ENCODE measurements at places on chromosomes 3 and 15. TPM values are rescaled to one million over a fixed set of nuclear protein-coding genes. Genes with fewer than 3 reads are reported as not detected.

Gene WDR72
- polyA plus RNA-seq = not detected

Gene TEX9
- 0.55 TPM for polyA plus RNA-seq

Gene TICRR
- polyA plus RNA-seq = not detected

Gene CCDC191
- 23.8 TPM for polyA plus RNA-seq

Gene CFAP20DC
- 0.58 TPM for polyA plus RNA-seq

Gene VIPR1
- polyA plus RNA-seq = 0.69 TPM

Gene GNB4
- polyA plus RNA-seq = 12.9 TPM

Gene TGM5
- polyA plus RNA-seq = not detected

- no peak for DNase-seq
These were observed 50.0 kb downstream of the MEIS2 start for GRCh38 chr15:37050345-37050744.

GRCh38 chr3:149612456-149612855, 45.4 kb downstream of the WWTR1 start:
- DNase-seq = no peak

- DNase-seq = peak; percentile 79
These were observed 90.6 kb upstream of the PROK2 start for GRCh38 chr3:71875461-71875947.

GRCh38 chr3:1902416-1902815, 196.2 kb upstream of the CNTN4 start:
- DNase-seq = no peak

GRCh38 chr15:61367953-61368352, 138.9 kb upstream of the RORA start:
- DNase-seq = no peak

GRCh38 chr15:29873947-29874411, 51.7 kb upstream of the TJP1 start:
- DNase-seq = no peak

GRCh38 chr3:33645060-33645647, 72.9 kb downstream of the CLASP2 start:
- no peak for DNase-seq

DNA sequence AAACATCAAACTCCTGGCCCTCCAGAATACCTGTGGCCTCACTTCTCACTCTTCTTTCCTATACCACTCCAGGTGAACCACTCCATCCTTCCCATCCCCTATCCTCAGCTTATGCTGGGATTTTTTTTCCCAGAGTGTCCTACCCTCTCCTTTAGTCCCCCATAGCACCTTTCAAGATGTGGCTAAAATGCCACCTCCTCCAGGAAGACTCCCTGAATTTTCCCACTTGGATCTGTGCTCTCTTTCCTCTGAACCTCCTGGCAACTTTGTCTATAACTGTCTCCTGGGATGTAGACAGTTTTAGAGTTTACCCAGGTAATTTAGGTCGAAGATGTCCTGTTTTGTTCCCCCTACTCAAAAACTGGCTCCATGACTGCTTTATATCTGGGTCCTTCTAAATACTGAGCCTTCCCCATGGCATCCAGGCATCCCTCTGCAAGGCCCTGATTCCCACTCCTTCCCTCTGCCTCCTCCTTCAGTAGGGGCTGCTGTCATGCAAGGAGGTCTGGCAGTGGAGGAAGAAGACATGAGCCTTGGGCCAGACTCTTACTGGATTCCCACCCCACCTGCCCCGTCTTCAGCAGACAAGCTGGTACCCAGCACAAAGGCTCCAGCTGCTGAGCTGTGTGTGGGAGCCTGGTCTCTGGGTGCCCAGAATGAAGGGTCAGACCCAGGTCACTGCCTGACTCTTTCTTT, 161.5 kb downstream of the SMAD6 start:
- no peak for DNase-seq

DNA sequence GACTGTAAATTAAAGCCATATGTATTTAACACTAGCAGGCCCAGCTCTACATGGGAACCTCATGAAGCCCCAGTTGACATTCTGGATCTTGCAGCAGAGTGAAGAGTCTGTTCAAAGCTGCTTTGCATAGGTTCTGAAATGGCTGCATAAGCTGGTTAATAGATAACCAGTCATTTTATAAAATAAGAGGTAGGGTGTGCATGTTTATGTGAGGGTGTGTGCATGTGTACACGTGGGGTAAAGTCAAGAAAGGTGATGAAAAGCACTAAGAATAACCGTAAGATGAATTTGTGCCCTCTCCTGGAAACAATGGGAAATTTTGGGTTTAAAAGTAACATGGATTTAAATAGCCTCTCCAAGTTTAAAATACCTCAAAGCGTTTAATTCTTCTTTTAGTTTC, 33.0 kb downstream of the PAQR9 start:
- no peak for DNase-seq

- DNase-seq = no peak
These were observed 1.4 kb upstream of the NSMCE3 start for GRCh38 chr15:29270976-29271375.

DNA sequence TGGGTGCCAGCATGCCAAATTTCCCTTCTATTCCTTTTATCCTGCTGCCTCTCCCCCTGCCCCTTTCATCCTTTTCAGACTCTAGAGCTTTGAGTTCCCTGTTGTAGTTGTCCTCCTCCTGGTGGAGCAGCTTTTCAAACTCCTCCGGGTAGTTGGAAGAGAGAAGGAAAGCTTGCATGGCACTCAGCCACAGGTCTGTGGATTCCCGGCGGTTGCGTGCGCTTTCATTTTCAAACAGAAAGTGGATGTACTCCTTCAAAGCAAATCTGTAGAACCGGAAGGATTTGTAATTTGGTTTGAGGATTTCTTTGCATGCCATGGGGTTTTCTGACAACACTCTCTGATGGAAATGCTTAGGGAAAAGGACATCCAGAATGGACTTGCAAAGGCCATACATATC, 68.1 kb upstream of the DCLK3 start:
- DNase-seq = no peak

DNA sequence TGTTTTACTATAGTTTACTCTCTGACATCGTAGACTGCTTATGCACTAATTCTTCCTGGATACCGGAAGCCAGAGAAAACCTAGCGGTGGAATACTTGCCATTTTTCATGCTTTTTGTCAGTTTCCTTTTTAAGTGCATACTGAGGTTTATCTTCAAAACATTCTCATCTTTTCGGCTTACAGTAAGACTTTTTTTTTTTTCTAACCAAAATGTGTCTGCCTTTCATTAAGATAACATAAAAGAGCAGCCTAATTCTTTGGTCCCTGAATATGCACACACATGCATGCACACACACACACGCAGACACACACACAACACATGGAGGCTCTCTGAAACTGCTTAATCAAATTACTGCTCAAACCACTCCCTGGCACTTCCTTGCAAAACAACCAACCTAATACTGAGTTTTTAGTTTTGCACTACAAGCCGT, 1.3 kb downstream of the ZNF445 start:
- no peak for DNase-seq

DNA sequence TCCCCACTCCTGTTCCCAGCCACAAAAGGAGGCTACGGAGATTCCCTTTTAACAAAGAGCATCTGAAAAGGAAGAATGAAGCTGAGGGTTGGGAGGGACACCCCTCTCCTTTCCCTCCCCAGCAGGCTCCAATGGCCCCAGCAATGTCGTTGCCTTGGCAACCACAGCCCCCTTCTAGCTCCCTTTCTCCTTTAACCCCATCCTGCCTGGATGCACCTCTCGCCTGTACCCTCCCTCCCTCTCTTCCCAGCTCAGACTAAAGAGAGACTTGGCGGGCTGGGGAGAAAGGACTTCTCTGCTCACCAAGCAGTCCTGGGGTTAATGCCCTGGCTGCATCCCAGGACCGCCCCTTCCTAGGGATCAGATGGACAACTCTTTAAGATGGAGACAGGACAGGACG, 7.1 kb upstream of the RPL29 start:
- DNase-seq = no peak

DNA sequence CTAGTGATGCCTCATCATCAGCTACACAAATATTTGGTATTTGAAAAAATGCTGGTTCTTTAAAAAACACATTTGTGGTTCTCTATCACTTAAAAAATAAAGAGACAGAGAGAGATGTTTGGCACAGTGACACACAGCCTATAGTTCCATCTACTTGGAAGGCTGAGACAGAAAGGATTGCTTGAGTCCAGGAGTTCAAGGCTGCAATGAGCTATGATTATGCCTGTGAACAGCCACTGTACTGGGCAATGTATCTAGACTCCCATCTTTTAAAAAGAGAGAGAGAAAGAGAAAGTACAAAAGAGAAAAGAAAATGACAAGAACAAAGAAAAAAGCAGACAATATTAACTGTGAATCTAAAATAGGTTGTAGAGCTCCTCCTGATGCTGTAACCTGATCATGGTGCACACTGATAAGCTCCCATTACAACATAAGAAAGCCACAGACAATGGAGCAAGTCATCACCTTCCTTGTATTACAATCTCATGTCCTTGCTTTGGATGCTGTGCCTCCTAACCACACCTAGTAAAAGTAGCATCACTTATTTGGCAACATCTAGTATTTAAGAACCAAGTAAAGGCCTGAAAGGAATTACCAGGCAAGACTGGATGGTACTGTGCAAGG, 31.7 kb upstream of the MAP4 start:
- no peak for DNase-seq

GRCh38 chr3:153621953-153622352, 459.9 kb downstream of the RAP2B start:
- no peak for DNase-seq

- DNase-seq = no peak
These were observed 75.4 kb upstream of the ARL6 start for GRCh38 chr3:97689111-97689510.

DNA sequence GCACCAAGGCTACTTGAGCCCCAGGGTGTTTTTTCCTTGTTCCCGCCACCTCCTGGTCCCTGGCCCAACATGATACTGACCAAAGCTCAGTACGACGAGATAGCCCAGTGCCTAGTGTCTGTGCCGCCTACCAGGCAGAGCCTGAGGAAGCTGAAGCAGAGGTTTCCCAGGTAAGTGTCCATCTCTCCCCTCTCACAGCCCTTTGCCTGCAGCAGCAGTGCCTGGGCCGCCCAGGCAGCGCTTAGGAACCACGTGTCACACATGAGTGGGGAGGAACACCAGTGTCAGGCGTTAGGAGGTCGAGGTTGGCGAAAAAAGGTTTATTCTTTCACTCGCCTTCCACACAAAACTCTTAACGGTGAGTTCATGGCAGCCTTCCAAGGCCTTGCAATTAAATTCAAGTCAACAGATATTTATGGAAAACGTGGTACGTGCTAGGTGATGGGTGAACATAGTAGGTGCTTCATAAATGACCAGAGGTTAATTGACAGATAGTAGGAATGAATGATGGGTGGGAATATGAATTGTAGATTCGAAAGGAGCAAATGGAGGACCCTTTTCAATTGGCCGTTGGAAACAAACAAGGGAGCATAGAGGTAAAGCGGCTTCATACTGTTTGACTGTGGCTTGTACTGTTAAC, 486 bp downstream of the CDIN1 start:
- no peak for DNase-seq

DNA sequence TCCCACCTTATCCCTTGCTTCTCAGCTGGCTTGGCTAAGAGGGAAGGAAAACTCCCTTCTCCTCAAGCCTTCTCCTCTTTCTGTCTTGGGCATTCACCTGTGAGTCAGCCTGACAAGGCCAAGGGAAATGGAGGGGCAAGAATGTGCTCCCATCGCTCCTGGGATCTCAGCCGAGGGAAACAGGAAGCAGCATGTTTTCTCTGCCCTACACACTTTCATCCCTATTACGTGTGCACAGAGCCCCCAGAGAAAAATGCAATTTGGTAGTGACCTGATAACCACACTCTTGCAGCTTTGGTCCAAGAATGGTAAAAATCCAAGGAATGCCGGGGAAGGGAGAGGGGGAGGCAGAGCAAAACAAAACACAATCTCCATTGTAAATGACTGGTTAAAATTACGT, 32.9 kb upstream of the MTMR10 start:
- no peak for DNase-seq

- no peak for DNase-seq
These were observed 56.5 kb downstream of the SEMA3G start for GRCh38 chr3:52388348-52388821.

DNA sequence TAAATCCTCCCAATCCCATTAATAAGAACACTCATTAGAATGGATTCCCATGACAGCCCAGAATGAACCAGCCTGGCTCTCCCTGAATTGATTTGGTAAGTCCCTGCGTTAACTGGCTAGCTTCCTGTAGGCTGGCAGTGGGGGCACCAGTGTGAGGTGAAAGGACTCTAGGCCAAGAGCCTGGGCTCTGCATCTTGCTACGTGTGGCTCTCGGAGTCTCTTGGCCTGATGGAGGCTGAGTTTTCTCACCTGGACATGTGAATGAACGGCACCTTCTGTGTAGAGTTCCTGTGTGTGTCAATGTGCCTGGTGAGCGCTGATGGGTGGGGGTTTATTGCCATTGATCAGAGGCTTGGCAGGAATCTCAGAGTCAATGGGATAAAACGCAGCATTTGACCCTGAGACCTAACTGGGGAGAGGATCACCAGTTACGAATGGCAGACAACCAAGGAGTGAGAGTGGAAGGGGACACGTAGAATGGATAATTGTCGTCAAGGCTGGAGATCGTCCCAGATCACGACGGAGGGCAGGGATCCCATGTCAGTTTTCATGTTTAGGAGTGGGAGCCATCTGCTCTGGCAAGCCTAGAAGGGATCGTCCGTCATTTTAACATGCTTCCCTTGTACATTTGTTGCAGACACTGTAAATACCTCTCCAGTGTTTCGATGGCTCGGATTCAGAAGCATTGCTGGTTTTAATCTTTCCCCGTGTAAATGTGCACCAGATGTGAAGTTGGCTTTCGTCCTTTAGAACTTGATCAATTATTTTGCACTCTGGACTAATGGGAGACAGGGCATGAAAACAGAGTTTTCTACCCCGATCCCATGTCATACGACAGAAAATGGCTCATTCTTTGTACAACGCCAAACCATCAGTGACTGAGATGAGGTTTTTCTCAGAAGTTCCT, 9.0 kb upstream of the KLF13 start:
- no peak for DNase-seq

DNA sequence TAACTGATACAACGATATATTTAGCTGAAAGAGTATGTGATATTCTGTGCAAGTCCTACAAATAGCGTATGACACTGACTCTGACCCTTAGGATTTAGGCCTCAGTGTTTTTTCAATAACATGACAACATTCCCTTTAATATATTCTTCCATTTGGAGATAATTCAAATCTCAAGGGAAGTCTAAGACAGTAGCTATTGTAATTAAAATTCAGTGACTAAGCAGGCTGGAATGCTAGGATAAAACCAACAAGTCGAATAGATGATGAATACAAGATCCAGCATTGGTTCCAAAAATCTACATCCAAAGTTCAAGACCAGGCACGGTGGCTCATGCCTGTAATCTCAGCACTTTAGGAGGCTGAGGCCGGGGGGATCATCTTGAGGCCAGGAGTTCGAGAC, 56.2 kb downstream of the QTRT2 start:
- no peak for DNase-seq

- no peak for DNase-seq
These were observed 64.8 kb downstream of the OXNAD1 start for GRCh38 chr3:16329826-16330129.

- no peak for DNase-seq
These were observed 75.9 kb downstream of the SCN5A start for GRCh38 chr3:38573556-38573955.

DNA sequence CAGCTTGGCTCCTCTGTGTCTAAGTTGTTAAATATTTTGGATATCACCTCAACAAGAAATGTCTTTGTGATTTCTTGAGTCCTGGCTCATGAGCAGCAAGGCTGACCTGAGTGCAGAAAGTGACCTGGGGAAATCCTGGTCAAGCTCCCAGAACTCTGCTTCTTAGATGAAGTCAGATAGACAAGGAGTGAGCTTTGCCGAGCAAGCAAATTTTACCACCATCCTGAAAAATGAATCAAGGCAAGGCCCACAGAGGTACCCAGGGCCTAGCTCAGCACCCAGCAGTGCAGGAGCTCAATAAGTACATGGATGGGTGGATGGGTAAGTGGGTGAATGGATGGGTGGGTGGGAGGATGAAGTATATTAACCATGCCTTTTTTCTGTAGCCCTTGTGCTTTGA, 291.8 kb downstream of the UACA start:
- no peak for DNase-seq
